A549 treated with RU486 at 1 μM for 4 hours (cell line): ENCODE measurements at places on chromosomes 3 and 15. TPM values are rescaled to one million over a fixed set of nuclear protein-coding genes. Genes with fewer than 3 reads are reported as not detected.

LTF gene
- total RNA-seq, result not detected in 5 replicates

VIPR1 gene
- 0.48 to 0.90 TPM (median 0.68 TPM) in 5 replicates for total RNA-seq

PROS1 gene
- total RNA-seq, result 6.8 to 10.9 TPM (median 9.7 TPM) in 5 replicates

CCDC54 gene
- not detected in 5 replicates for total RNA-seq

NEO1 gene
- 30.0 to 35.1 TPM (median 30.9 TPM) in 5 replicates for total RNA-seq

STOML1 gene
- 8.4 to 12.3 TPM (median 10.5 TPM) in 5 replicates for total RNA-seq

DUOX2 gene
- total RNA-seq, result 0.04 to 0.06 TPM (median 0.05 TPM) in 5 replicates

GHRL gene
- total RNA-seq, result not detected in 5 replicates

ZNF80 gene
- not detected in 5 replicates for total RNA-seq

GOLGA8S gene
- 0.09 to 0.16 TPM (median 0.14 TPM) in 5 replicates for total RNA-seq

MORC1 gene
- not detected in 5 replicates for total RNA-seq

STRIT1 gene
- not detected in 5 replicates for total RNA-seq

GABRG3 gene
- 0.27 to 0.79 TPM (median 0.42 TPM) in 5 replicates for total RNA-seq

UBR1 gene
- total RNA-seq, result 3.0 to 4.4 TPM (median 4.1 TPM) in 5 replicates

SERPINI1 gene
- 1.8 to 4.0 TPM (median 2.6 TPM) in 5 replicates for total RNA-seq

TMCO5A gene
- not detected in 5 replicates for total RNA-seq

PLSCR5 gene
- total RNA-seq, result not detected in 5 replicates

RTP1 gene
- not detected in 5 replicates for total RNA-seq

KBTBD13 gene
- not detected in 5 replicates for total RNA-seq

ACTRT3 gene
- 2.5 to 3.2 TPM (median 2.8 TPM) in 5 replicates for total RNA-seq

CAMK2N2 gene
- total RNA-seq, result 0.72 to 1.6 TPM (median 1.3 TPM) in 5 replicates

CA12 gene
- total RNA-seq, result 147 to 174 TPM (median 164 TPM) in 5 replicates

CLRN1 gene
- not detected in 5 replicates for total RNA-seq

GOLGA8O gene
- total RNA-seq, result 0.13 to 0.64 TPM (median 0.31 TPM) in 5 replicates

SLC7A14 gene
- total RNA-seq, result not detected in 5 replicates

AP3B2 gene
- total RNA-seq, result 0.49 to 1.5 TPM (median 0.71 TPM) in 5 replicates

RAD51 gene
- 15.5 to 22.6 TPM (median 19.3 TPM) in 5 replicates for total RNA-seq

CMTM6 gene
- total RNA-seq, result 19.4 to 45.6 TPM (median 43.3 TPM) in 5 replicates

GOLIM4 gene
- total RNA-seq, result 18.9 to 23.4 TPM (median 21.3 TPM) in 5 replicates

SLC2A2 gene
- not detected in 5 replicates for total RNA-seq
